ENCODE measurements at places on chromosomes 11 and 22. TPM values are rescaled to one million over a fixed set of nuclear protein-coding genes. Genes with fewer than 3 reads are reported as not detected.

The XRCC6 gene
- total RNA-seq = 256 TPM

The DCHS1 gene
- 89.7 TPM for total RNA-seq

The PANX3 gene
- total RNA-seq = not detected

The SLC15A3 gene
- 8.8 TPM for total RNA-seq

The TMPRSS13 gene
- 0.06 TPM for total RNA-seq

The TEX12 gene
- total RNA-seq = 0.23 TPM

The C22orf31 gene
- total RNA-seq = not detected

The LRRC74B gene
- not detected for total RNA-seq

The GVQW3 gene
- total RNA-seq = 1.3 TPM

The OR2AG1 gene
- not detected for total RNA-seq

The MOV10L1 gene
- 11.7 TPM for total RNA-seq

The KRTAP5-11 gene
- not detected for total RNA-seq

The B3GAT1 gene
- total RNA-seq = not detected

The DEUP1 gene
- not detected for total RNA-seq

The SYT9 gene
- 0.10 TPM for total RNA-seq

The PGA5 gene
- total RNA-seq = not detected

The LMO1 gene
- total RNA-seq = not detected

The DUSP18 gene
- total RNA-seq = 16.5 TPM

The LSP1 gene
- total RNA-seq = 1.1 TPM

The BRMS1 gene
- 60.6 TPM for total RNA-seq

The MUC15 gene
- not detected for total RNA-seq

The TRIM29 gene
- not detected for total RNA-seq

The OR51B2 gene
- total RNA-seq = not detected

The SHANK3 gene
- total RNA-seq = 51.9 TPM

The PGR gene
- total RNA-seq = not detected

The BATF2 gene
- 2.7 TPM for total RNA-seq
